ENCODE measurements at places on chromosomes 5 and 9.

GRCh38 chr5:116573279-116573701 is 1.3 kb downstream of the SEMA6A start:
- DNase-seq, result no peak

GRCh38 chr9:108535526-108535925 is 320.3 kb downstream of the ACTL7B start:
- DNase-seq, result no peak

GRCh38 chr5:135608361-135608760 is 29.6 kb upstream of the CXCL14 start:
- DNase-seq, result no peak

GRCh38 chr5:168426007-168426863 is 60.0 kb upstream of the RARS1 start:
- DNase-seq, result no peak

DNA sequence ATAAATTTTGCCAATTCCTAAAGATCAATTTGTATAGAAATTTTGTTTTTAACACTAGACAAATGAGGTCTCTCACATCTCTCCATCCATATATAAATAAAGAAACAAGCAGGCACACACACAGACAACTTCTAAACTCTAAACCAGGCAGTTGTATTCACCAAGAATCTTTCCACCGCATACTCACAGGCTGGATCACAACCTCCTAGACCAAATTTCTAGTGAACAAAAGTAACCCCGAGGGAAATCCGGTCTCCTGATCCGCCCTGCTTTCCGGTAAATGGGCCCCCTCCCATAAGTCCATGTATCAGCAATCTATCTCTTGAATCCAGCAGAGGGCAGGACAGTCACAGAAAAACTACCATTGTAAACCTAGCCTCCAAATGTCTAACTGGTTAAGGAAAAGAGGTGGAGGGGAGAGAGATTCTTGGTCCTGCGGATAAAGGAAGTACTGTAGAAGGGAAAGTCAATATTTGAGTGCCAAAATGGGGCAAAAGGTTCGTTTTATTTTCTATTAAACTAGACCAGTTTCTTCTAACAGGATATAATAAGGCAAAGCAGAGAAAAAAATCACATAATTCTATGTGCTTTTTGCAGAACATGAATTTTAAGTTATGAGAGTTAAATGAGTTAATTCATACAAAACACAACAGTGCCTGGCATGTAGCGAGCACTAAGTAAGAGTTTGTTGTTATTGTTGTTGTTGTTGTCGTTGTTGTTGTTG is 4.8 kb upstream of the SMU1 start:
- peak; percentile 83 for DNase-seq

DNA sequence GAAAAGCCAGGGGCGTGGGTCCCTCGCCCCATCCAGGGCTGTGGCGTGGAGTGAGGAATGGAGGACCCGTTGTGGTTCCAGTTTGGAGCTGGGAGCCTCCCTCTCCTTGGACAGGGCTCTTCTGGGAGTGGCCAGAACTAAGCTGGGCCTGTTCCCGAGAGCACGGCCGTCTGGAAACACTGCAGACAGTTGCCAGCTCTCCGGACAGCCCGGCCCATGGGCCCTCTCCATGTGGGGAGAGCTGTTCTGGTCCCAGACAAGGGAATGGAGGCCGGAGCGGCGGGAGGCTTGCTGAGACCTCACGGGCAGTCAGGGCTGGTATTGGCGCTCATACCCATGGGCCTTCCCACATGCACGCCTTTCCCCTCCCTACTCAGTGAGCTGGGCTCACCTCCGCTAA is 45.2 kb upstream of the FCN2 start:
- DNase-seq, result no peak

GRCh38 chr9:99411068-99411467 is 189.0 kb downstream of the SEC61B start:
- DNase-seq, result no peak

Measured in CD4-positive, alpha-beta T cell treated with Interleukin-4 for 4 hours (primary cell).